ENCODE measurements at places on chromosomes 16 and 17.

DNA sequence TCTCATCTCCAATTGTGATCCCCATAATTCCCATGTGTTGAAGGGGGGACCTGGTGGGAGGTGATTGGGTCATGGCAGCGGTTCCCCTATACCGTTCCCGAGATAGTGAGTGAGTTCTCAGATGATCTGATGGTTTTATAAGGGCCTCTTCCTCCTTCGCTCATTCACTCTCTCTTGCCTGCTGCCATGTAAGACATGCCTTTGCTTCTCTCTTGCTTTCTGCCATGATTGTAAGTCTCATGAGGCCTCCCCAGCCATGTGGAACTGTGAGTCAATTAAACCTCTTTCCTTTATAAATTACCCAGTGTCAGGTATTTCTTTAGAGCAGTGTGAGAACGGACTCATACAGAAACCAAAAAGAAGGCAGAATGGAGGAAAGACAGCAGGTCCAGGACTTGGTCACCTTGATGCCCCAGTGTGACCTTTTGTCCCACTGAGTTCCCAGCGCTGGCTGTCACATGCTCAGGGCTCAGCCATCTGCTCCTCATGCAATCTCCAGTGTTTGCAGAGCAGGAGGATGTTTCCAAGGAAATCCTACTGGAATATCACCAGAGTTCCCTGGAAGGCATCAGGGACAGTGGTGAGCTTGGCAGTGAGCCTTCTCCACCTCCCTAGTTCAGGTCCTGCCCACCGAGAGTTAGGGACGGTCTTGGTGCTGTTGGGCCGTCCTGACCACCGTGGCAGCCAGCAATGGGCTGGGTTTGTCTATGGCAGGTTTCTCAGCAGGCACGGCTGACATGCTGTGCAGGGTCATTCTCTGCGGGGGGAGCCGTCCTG lies 96.7 kb downstream of the SEC14L1 start:
- DNase-seq, result no peak

- no peak for DNase-seq
Measured at GRCh38 chr17:37017404-37017803, 68.7 kb downstream of the AATF start.

DNA sequence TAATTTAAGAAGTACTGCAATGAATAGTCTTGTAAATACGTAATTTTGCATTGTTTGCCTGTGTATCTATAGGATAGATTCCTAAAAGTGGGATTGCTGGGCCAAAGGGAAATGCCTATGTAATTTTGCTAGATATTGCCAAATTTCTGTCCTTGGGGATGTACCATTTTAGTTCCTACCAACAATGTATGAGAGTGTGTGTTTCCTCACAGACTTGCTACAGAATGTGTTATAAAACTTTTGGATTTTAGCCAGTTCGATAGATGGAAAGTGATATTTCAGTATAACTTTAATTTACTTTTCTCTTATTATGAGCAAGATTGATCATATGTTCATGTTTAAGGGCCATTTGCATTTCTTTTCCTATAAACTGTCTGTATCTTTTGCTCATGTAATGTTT lies 8.3 kb downstream of the TANGO6 start:
- no peak for DNase-seq

DNA sequence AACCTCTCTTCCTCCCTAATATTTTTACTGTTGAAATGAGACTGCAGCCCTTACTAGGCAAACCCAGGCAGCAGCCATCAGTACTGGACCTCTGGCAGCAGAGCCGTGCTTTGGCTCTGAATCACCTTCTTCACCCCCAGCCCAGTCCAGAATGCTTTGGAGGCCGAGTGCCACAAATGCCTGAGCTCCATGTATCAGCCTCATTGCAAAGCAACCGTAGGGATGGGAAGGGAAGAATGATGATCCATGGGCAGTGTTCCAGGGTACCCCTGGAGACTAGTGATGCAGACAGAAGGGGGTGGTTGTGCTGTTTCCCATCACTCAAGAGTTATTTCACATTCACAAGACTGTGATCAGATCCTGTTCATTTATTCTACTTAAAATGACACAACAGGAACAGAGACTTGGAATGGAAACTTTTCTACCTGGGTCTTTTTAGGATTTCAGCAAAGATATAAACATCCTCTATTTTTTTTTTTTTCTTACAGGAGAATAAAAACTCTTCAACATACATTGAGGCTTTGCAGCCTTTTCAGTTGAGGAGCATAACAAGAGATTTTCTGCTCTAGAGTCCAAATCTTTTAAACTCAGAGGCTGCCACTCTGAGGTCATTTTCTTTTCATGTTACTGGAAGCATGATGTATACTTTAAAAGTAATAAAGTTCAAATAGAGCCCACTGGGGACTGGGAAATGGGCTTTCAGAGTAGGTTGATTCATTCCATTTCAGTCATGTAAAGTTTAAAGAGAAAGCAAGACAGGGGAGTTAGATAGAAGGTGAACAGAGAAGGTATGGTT lies 138.3 kb downstream of the KCNJ2 start:
- no peak for DNase-seq

DNA sequence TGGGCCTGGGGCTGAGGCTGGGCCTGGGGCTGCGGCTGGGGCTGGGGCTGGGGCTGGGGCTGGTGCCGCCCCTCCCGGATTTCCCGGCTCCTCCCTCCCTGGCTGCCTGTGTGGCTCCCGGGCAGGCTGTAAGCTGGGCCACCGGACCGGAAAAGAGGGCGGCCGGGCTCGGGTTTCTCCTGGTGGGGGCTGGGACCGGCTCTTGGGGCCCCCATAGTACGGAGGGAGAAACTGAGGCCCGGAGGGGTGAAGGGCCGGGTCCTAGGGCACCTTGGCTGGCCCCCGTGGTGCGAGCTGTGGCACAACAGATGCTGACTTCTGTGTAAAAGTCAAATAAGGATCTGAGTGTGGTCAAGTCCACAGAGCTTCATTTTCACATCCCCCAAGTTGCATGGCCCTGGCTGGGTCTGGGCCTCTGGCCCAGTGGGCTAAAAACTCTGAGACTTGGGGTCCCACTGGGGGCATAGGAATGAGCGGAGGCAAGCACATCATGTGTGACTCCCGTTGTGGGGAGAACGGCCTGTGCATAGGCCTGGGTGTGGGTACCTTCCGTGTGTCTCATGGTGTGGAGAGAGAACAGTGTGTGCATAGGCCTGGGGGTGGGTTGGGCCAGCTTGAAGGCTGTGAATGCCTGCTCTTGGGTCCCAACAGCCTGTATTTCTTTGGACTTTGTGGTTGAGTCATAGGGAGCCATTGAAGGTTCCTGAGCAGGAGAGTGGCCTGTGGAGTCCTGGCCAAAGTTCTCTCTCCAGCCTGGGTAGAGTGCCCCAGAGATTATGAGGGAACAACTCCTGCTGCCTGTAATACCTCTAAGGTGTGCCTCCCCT lies 123.9 kb upstream of the CIBAR2 start:
- DNase-seq, result no peak

GRCh38 chr16:63702981-63703590 lies 1418.8 kb downstream of the CDH11 start:
- DNase-seq, result no peak

DNA sequence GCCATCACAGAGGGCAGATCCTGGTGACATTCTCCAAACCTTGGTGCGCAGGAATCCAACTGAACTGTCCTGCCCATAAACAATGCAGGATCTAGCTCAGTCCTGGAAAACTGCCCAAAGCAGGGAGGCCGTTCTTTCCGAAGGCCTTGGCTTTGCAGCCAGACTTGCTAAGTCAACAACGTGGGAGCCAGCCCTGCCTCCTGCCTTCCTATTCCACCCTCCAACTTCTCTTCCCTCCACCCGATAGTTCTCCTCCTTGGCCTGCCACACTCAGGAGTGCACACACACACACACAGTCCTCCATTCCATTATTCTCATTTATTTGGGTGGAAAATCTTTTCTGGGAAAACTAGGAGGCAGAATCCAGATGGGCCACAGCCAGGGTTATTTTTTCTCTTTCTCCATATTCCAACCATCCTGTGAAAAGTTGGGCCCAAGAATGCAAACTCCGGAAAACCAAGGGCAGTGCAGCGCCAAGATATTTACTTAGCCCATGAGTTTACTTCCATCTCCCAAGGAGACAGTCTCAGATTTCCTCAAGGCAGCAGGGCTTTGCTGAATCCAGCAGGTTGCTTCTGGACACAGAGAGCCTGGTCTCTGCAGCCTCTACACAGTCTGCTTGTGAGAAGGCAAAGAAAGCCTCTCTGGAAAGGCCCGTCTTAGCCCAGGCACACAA lies 15.8 kb downstream of the COPRS start:
- DNase-seq, result no peak

- DNase-seq, result no peak
Measured at GRCh38 chr17:27157898-27158297, 136.0 kb upstream of the WSB1 start.

GRCh38 chr17:75270218-75270965 lies 639 bp downstream of the MIF4GD start:
- DNase-seq, result peak; percentile 45

- DNase-seq, result no peak
Measured at GRCh38 chr16:1078579-1079021, 6.1 kb downstream of the SSTR5 start.

DNA sequence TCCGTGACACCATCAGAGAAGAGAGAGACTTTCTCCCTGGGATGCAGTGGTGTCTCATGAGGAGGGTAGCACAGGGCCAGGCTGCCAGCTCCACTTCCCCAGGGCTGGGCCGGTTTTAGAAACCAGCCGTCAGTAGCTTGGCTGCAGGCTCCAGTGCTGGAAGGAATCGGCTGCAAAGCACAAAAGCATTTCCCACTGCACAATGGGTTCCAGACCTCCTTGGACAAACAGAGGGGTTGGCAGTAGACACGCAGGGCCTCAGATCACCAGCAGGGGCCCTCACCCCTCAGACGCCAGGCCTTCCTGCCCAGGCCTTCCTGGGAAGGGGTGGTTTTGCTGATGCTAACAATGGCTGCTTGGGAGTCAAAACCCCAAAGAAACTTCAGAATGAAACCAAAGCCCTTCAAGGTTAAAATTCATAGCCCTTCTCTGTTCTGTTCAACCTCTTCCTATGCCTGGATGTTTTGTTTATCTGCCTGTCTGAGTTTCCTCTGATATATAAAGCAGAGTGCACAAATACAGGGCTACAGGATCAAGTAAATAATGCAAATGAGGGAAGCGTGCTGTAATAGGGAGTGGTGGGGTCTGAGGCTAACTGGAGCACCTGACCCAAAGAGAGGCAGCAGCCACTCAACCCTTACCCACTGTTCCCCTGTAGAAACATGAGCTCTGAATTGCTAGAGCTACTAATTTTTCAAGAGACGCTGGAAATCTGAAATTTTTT lies 26.2 kb downstream of the TEKT5 start:
- no peak for DNase-seq

DNA sequence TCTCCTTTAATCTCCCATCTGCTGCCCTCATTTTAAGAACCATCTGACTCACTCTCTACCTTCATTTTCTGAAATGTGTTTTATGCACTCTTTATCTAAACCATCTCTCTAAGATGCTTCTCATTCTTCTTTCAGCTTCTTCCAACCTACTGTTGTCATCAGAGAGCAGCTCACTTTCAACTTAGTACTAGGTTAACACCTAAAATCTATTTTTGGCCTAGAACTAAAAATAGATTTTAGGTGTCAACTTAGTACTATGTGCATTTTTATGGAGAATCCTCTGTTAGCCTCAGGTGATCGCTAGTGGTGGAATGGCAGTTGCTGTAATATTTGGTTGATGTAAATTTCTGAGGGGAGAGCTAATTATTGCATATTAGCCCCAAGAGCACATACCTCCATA lies 277.1 kb downstream of the KCNJ2 start:
- no peak for DNase-seq

DNA sequence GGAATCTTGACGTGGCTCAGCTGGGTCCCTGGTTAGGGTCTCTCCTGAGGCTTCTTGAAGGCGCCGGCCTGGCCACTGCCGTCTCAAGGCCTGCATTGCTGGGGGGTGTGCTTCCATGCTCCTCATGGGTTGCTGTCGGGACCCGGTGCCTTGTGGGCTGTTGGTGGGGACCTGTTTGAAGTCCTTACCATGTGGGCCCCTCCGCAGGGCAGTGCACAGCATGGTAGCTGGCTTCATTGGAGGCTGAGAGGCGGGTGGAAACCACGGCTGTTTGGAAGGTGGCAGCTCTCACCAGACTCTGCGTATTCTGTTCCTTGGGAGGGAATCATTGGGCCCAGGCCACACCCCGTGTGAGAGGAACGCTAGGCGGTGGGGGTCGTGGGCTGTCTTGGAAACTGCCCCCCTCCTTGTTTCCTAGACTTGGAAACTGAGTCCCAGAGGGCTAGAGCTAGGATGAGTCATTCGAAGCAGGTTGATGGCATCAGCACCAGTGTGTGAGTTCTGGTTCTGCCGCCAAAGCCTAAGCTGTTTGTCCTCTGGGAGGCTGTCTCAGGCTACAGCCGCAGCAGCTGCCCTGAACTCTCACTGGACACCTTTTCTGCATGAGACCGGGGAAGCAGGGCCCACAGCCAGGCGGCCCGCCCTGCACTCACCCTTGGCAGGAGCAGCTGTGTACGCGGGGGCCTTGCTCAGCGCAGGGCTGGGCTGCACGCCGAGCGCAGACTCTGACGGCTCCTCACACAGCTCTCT lies 35.2 kb downstream of the ZNF750 start:
- no peak for DNase-seq

GRCh38 chr17:51238255-51238887 lies 21.5 kb downstream of the MBTD1 start:
- no peak for DNase-seq

DNA sequence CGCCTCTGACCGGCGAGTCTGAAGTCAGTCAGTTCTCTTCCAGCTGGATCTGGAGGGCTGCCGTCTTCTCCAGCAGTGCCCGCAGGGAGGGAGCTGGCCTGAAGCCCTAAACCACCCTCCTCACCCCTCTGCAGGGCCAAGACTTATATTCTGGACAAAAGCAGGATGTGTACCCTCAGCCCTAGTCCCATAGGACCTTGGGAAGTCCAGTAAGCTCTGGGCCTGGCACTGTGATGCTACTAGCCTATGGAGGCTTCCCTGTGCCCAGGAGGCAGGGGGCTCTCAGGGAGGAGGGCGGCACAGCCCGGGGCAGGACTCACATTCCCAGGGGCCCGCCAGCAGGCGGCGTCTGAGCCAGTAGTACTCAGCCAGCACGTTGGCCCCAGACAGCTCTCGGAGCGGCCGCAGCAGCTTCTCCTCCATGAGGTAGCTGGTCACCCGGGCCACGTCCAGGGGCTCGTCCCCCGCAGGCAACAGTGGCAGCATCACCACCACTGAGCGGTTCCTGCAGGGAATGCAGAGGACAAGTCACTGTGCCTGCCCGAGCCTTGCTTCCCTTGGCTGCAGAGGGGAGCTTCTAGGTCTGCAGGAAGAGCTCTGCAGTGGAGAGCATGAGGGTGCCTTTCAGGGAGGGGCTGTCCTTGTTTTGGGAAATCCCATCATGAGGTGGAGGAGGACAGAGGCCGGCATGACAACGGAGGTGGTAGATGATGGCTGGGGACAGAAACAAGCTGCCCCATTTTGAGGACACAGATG lies 41.7 kb downstream of the RMI2 start:
- no peak for DNase-seq

Data from stimulated activated CD8-positive, alpha-beta memory T cell treated with anti-CD3 and anti-CD28 coated beads, Interleukin-12 subunit alpha, Interleukin-12 subunit beta, amount 100 ng/mL, for 4 hours (primary cell).